Stimulated activated CD4-positive, alpha-beta T cell treated with anti-CD3 and anti-CD28 coated beads, Interleukin-12 subunit alpha, Interleukin-12 subunit beta, amount 100 ng/mL, for 4 hours (primary cell): ENCODE measurements at places on chromosomes 6 and 20.

DNA sequence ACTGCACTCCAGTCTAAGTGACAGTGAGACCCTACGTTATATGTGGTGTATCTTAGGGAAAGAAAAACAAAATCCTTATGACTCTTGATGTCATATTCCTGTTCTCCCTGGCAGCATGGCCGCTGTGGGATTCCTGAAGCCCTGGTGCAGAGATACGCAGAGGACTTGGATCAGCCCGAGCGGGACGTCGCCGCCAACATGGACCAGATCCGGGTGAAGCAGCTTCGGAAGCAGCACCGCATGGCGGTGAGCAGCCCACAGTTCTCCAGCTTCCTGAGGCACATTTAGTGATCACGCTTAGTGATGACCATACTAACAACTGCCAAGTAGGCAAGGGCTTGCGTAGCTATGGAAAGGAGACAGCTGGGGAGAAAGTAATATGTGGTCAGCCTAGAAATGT is 200.9 kb upstream of the UST start:
- DNase-seq: no peak

- no peak for DNase-seq
Observed at GRCh38 chr6:144193181-144193580, 42.9 kb downstream of the STX11 start.

DNA sequence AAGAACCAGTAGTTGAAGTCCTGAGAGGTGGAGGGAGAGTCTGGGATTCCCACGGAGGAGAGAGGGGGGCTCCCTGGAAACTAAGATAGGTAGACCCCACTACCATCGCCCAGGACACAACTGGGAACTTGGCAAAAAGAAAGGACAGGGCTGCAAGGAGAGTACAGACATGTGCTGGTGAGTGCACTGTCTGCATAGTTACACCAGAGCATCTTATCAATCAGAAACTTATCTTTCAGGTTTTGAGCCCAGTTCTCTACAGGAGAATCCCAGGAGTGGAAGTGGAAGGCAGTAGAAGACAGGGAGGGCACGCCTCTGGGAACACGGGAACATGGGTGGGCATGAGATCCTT is 12.2 kb downstream of the NFKBIL1 start:
- DNase-seq: no peak

GRCh38 chr20:1396264-1396663 is 3.4 kb upstream of the FKBP1A start:
- DNase-seq: no peak
